H7 (cell line): ENCODE measurements at places on chromosomes 3 and 15.

GRCh38 chr3:11603628-11604027 lies 40.1 kb downstream of the VGLL4 start:
- DNase-seq: no peak

- DNase-seq: no peak
These were observed 169.1 kb upstream of the ZPLD1 start for GRCh38 chr3:102265720-102266119.

- DNase-seq: no peak
These were observed 1699.6 kb downstream of the OTOL1 start for GRCh38 chr3:163196245-163196644.

DNA sequence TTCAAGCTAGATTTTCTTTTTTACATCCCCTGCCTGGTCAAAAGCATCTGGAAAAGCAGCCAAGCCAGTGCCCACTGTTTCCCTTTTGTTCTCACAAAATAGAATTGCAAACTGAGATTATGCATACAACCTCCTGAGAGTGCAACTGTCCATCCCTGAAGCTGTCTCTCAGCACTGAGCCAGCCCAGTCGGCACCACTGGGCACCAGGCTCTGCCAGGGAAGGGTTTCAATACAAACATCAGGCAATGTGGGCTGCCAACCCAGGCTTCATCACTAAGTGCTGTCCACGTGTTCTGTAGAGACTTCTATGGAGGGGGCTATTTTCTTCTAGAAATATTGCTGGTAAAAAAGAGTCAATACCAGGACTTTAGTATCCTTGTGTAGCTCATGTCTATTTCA lies 356.3 kb upstream of the TBL1XR1 start:
- DNase-seq: no peak

DNA sequence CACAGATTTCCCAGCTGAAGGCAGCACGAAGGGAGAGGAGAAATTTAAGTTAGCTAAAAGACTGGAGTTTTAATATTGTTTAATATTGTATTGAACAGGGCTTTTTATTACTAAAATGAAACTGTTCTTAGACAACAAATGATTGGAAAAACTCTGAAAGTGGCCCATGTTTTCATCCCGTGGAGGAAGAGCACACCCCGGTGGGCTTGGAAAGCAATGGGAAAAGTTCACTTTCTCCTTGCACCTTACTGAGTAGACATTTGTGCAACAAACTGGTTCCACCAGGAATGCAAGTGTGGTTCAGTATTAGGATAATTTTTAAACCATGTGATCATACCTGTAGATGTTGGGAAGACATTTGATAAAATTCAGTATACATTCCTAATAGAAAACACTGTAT lies 8.2 kb upstream of the ESYT3 start:
- no peak for DNase-seq

GRCh38 chr3:50126287-50127211 lies 28.6 kb upstream of the SEMA3F start:
- DNase-seq: peak; percentile 80

DNA sequence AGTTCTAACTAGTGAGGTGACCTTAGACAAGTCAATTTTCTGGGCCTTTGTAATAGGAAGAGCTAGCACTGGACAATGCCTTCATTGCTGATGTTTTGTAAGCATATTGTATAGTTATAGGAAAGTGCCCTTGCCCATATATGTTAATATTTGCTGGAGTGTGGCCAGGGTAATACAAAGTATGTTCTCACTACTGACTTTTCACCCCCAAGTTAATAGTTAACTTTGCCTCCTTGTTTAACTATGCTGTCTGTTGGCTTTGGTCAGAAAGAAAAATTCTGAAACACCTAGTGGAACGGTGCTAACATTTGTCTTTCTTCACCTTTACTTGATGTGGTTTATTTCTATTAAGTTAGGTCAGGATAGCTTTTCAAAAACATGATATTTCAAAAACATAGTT lies 287.4 kb upstream of the CTNNB1 start:
- DNase-seq: no peak
